Renal cortical epithelial cell (primary cell): ENCODE measurements at places on chromosomes 2 and 18.

DNA sequence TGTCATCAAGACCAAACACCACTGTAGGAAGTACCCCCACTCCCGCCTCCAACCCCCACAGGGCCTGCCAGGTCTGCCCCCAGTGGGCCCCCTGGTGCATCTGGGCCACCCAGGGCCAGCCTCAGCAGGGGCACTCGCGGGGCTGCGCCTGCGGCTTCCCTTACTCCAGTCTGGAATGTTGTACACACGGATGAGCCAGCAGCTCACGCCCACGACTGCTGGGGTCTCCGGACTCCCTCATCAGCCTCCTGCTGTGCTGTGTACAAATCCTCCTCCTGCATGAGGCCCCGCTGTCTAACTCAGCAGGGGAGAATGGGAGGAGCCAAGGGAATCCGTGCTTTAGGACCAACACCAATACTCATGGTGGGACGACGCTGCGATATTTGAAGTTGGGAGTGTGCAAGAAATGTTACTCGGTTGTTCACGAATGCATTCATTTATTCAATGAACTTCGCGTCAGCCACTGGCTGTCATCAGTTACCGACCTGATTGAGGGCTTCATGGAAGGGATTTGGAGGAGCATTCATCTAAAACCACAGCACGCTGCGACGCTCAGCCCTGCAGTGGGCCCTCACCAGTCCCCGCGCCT, 654 bp upstream of the ASB1 start:
- peak; percentile 25 for DNase-seq

DNA sequence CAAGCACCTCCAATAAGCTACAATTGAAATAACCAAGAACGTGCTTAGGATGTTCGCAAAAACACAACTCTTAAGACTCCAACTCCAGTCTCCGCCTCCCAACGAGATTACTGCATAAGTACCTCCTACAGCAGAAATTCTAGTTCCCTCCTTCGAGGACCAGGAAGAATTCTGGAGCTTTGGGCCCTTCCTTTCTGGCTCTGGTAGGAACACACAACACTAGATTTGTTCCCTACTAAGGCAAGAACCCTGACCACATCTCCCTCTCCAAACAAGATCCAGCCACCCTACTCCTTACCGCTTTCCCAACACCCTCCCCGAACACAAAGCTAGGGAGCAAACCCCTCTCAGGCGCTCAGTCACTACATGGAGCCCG, 721 bp downstream of the ADAM17 start:
- DNase-seq, result peak; percentile 79

GRCh38 chr2:55116598-55116964, 66.3 kb upstream of the RTN4 start:
- DNase-seq, result no peak

DNA sequence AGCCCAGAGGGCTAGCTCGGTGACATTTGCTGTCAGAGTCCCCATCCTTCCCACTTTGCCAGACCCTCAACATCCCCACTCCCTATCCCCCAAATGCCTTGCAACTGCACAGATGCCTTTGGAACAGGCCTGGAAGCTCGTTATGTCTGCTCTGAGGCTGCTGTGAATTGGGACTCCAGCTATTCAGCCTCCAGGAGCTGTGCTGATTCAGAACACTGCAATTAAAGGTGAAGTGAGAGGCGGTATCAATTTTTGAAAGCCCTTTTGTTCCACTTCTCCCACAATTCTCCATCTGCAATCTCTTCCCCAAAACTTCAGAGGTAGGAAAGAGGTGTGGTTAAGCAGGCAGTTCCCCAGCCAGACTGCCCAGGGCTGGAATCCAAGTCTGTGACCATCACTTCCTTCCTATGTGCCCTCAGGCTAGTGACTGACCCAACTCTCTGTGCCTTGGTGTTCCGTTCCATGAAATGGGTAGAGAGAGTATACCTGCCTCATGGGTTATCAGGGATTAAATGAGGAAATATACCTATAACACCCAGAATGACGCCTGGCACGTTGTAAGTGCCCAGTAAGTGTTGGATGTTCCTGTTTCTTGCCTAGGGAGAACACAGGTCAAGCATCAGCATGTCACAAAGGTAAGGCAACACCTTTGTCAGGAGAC, 17.5 kb downstream of the NOSTRIN start:
- DNase-seq, result no peak

- no peak for DNase-seq
Observed at GRCh38 chr2:55000341-55000740, 49.9 kb downstream of the RTN4 start.

- DNase-seq, result no peak
Observed at GRCh38 chr2:134682726-134683125, 36.1 kb downstream of the TMEM163 start.

GRCh38 chr2:199940373-199940772, 14.9 kb downstream of the TYW5 start:
- DNase-seq, result peak; percentile 61

DNA sequence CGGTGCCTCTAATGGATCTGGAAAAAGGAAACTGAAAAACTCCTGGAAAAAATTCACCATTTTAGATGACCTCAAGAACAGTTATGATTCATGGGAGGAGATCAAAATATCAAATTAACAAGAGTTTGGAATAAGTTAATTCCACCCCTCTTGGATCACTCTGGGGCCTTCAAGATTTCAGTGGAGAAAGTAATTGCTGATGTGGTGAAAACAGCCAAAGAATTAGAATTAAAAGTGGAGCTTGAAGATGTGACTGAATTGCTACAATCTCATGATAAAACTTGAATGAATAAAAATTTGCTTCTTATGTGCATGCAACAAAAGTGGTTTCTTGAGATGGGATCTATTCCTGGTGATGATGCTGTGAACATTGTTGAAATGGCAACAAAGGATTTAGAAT, 974.4 kb upstream of the GYPC start:
- no peak for DNase-seq

DNA sequence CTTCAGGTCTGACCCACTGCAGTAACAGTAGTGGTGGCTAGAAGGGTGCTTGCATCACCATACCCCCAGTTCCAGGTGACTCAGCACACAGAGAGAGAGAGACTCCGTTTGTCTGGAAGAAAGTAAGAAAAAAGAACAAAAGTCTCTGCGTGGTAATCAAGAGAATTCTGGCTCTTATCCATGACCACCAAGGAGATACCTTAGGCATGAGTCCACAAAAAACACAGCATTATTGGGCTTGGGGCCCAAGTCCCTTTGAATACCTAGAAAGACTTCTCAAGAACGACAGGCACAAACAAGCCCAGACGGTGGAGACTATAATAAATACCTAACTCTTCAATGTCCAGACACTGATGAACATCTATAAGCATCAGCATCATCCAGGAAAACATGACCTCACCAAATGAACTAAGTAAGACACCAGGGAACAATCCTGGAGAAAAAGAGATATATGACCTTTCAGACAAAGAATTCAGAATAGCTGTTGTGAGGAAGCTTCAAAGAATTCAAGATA, 21.7 kb upstream of the BAZ2B start:
- peak; percentile 97 for DNase-seq

DNA sequence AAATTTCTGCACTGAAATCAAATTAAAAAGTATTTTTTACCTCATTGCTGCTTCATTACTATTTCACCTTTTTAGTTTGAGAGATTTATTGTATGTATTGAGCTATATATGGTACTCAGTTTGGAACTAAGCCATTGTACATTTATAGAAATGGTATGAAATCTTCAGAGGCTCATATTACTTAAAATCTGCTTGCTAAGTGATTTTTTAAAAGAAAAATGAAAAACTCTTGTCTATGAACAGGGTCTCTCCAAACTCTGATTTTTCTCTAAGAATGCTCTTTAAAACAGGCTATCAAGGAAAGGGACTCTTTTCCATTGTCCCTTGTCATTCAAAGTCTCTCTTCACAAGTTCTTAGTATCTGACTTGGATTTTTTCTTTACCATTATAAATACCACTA, 31.8 kb downstream of the C1D start:
- DNase-seq, result no peak

DNA sequence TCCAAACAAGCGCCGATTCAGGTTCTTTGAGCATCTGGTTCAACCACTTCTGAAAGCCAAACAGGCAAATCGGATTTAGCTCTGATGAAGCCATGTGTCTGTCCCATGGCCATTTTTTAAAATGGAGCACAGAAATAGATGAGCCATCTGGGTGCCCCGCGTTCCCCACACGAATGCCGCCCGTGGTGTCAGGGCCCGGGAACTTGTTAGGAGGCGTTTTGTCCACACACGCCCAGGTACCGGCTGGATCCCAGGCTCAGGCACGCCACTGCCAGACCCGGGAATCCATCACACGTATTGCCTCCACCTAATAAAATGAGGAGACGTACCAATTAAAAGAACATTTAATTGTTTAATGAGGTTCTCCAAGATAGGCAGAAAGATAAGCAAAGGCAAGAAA, 374.4 kb upstream of the SALL3 start:
- no peak for DNase-seq

- DNase-seq, result no peak
Observed at GRCh38 chr2:134502104-134502503, 216.7 kb downstream of the TMEM163 start.

GRCh38 chr2:81853341-81853740, 1548.8 kb upstream of the LRRTM1 start:
- peak; percentile 73 for DNase-seq

- DNase-seq, result no peak
Observed at GRCh38 chr18:8337211-8337610, 272.0 kb upstream of the RAB12 start.

GRCh38 chr2:197324801-197325200, 14.2 kb upstream of the ANKRD44 start:
- DNase-seq, result peak; percentile 63

DNA sequence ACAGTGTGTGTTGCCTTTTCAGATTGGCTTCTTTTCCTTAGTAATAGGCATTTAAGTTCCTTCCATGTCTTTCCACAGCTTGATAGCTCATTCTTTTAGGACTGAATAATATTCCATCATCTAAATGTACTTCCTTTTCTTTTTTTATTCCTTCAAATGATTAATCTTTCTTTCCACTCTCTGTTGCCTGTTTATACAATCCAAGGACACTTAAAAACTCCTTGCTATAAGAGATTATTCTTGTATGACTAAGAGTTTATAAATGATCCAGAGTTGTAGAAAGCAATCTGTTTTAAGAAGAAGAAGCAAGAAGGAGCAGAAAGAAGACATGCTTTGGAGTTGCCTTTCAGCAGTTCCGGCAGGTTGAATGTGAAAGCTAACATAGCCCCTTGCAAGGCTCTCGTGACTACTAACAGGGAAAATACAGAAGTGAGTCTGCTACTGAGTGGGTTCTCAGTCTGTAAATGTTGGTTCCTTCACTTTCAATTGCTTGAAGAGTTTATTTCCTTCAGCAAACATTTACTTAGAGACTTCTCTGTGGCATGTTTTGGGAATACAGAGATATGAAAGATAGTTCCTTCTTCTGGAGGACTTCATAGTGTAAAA, 123.0 kb downstream of the PMAIP1 start:
- peak; percentile 46 for DNase-seq

DNA sequence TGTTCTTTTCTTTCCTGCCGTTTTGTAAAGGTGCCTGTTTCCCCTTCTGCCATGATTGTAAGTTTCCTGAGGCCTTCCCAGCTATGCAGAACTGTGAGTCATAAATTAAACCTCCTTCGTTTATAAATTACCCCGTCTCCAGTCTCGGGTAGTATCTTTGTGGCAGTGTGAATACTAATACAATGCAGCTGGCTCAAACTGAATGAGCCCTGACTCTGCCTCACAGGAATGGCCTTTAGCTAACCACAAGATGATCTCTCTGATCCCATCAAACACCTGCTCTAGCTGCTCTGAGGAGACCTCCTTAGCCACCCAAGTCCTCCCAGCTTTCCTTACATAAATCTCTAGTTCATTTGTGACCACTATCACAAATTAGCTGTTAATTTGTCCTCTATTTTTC, 41.5 kb upstream of the CAB39 start:
- peak; percentile 95 for DNase-seq

GRCh38 chr2:230694241-230694640, 18.4 kb upstream of the CAB39 start:
- peak; percentile 59 for DNase-seq

DNA sequence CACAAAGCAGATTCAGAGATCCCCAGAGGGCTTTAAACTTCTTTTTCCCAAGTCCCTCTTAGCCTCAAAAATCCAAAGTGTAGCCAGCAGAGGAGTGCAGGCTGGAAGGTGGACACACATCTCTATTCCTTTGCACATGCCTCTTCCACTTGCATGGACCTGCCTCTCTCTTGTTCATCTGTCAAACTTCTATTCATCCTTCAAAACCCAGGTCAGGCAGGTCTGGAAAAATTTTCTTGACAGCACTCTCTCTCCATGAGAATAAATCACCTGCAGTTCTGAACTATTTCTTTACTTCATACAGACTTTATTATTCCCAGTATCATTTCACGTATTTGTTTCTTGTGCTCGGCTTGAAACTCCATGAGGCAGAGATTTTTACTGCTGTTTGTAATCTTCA, 127.5 kb downstream of the SS18 start:
- DNase-seq, result no peak

DNA sequence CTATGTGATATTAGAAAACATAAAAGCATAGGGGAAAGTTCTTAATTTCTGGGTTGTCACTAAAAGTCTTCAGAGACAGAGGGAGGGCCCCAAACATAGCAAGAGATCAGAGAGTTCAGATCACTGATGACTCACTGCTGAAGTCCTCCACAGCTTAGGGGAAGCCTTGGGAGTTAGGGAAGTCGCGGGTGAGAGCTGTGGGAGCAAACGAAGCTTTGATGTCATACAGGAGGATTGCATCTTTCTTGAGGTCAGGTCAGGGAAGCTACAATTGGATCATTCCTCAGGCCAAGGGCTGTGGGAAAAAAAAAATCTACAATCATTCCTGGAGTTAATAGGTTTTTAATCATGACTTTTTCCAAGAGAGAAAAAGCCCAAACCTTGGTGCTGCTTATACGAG, 96.2 kb downstream of the COPS8 start:
- DNase-seq, result peak; percentile 85

DNA sequence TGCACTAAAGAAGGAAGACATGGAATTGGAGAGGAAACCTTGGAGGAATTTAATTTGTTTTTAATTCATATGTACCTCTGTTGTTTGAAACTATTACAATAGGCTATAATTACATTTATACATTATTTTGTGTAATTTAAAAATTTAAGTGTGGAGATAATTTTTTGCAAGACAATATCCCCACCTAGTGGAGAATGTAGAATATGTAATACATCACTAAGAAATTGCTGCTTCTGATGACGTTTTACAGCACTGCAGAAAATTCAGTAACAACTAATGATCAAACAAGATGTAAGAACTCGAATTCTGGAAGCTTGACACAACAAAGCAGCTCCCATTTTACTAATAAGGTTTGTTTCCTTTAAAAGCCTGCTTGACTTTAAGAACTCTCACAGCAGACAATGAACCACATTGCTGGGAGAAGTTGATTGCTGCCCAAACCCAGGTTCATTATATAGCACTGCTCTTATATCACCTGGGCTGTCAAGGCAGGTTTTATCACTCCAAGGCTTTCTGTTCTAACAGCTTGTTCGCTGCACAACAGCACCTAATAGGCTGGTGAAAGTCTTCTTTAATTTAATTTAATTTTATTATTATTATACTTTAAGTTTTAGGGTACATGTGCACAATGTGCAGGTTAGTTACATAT, 53.4 kb downstream of the THADA start:
- DNase-seq, result peak; percentile 60

GRCh38 chr2:155218945-155219344, 520.5 kb downstream of the KCNJ3 start:
- DNase-seq, result no peak

GRCh38 chr2:160141419-160141818, 58.7 kb downstream of the ITGB6 start:
- DNase-seq, result no peak

GRCh38 chr2:228023619-228024018, 152.2 kb downstream of the DAW1 start:
- DNase-seq, result peak; percentile 4
